ENCODE measurements at places on chromosomes 16 and 17. TPM values are rescaled to one million over a fixed set of nuclear protein-coding genes. Genes with fewer than 3 reads are reported as not detected.

DNA sequence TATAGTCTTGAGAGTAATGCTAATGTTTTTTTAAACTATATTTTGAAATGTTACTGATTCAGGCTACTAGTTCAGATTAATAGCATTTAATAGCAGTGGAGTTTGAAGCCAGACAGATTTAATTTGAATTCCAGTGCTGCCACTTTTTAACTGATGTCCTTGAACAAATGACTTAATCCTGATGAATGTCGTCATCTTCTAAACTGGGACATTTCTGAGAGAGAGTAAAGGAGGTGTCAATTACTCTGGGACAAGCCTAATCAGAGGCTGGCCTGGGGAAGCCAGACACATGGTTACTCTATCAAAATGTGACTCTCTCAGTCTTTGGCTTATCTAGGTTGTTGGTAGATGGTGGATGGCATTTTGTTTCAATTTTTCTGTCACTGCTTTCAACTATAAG is 246.7 kb downstream of the HS3ST3A1 start:
- no peak for DNase-seq
- H3K4me3 ChIP-seq = no peak overlapping the region
- no peaks in the 10 kb centered on the region for H3K36me3 ChIP-seq
- no peaks in the 10 kb centered on the region for H3K27me3 ChIP-seq

The ZSCAN10 gene
- total RNA-seq = 0.69 TPM

GRCh38 chr16:518858-519257 is 8.7 kb upstream of the CAPN15 start:
- peaks cover 8% of the 10 kb centered on the region for H3K4me1 ChIP-seq
- H3K27me3 ChIP-seq = no peaks in the 10 kb centered on the region
- H3K36me3 ChIP-seq = no peaks in the 10 kb centered on the region
- no peak for DNase-seq

DNA sequence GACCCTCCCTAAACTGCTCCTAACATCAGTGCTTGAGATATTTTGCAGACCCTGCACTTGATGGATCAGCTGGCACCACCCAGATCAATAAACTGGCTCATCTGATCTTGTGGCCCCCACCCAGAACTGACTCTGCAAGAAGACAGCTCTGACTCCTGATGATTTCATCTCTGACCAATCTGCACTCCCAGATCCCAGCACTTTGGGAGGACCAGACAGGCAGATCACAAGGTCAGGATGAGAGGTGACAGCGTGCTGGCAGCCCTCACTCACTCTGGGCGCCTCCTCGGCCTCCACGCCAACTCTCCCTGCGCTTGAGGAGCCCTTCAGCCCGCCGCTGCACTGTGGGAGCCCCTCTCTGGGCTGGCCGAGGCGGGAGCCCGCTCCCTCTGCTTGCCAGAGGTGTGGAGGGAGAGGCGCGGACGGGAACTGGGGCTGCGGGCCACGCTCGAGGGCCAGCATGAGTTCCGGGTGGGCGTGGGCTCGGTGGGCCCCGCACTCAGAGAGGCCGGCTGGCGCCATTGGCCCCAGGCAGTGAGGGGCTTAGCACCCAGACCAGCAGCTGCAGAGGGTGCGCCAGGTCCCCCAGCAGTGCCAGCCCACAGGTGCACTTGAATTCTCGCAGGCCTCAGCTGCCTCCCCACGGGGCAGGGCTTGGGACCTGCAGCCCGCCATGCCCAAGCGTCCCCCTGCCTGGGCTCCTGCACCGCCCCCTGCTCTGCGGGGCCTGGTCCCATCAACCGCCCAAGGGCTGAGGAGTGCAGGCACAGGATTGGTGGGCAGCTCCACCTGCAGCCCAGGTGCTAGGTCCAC is 2.4 kb upstream of the C16orf54 start:
- DNase-seq = no peak
- H3K4me1 ChIP-seq = no peaks in the 10 kb centered on the region
- no peak overlapping the region for H3K27ac ChIP-seq
- H3K36me3 ChIP-seq = no peaks in the 10 kb centered on the region
- no peaks in the 10 kb centered on the region for H3K27me3 ChIP-seq

DNA sequence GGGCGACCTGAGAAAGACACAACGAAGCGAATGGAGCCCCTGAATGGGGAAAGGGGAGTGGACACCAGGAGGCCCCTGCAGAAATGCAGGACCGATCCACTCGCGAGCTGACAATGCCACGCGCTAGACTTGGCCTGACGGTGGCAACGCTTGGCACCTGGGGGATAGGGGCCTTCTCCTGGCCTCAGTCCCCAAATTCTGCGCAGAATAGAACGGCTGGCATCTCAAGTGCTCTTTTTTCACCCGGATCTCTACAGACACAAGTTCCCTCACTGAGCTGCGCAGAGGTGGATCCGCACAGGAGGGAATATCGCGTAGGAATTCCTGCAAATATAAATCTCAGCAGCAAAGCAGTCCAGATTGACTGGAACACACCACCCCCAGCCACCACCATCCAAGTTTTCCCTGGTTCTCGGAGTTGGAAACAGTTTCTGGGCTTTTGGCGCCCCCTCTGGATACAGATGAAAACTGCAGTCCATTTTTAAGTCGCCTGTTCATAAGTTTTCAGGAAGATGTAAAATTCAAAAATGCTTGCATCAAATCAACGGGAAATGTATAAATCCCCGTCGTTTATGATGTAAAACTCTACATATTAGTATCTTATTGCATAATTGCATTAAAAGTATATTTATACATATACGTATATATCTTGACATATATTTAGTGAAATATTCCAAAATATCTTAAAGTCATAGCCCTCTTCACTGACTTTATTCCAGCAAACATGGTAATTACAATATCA is 2.3 kb upstream of the SOX9 start:
- H3K27ac ChIP-seq = no peak overlapping the region
- H3K4me3 ChIP-seq = no peak overlapping the region
- H3K4me1 ChIP-seq = peaks cover 3% of the 10 kb centered on the region
- H3K27me3 ChIP-seq = no peaks in the 10 kb centered on the region
- H3K36me3 ChIP-seq = no peaks in the 10 kb centered on the region
- no peak for DNase-seq

DNA sequence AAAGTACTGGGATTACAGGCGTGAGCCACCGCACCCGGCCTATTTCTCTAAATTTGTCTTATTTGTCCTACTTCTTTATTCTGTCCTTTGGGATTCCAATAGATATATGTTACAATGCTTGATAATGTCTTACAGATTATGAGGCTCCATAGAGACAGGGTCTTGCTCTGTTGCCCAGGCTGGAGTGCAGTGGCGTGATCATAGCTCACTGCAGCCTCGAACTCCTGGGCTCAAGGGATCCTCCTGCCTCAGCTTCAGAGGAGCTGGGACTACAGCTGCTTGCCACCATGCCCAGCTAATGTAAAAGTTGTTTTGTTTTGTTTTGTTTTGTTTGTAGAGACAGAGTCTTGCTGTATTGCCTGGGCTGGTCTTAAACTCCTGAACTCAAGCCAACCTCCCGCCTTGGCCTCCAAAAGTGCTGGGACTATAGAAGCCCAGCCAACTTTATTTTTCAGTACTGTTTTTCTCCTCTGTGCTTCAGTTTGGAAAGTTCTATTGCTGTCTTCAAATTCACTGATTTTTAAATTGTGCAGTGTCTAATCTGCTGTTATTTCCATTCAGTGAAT is 10.3 kb downstream of the ANKRD13B start:
- no peak overlapping the region for H3K4me3 ChIP-seq
- DNase-seq = no peak
- H3K4me1 ChIP-seq = no peaks in the 10 kb centered on the region
- H3K36me3 ChIP-seq = no peaks in the 10 kb centered on the region
- H3K27ac ChIP-seq = no peak overlapping the region

- no peak overlapping the region for H3K27ac ChIP-seq
- H3K27me3 ChIP-seq = no peaks in the 10 kb centered on the region
- H3K4me3 ChIP-seq = no peak overlapping the region
- H3K36me3 ChIP-seq = no peaks in the 10 kb centered on the region
Measured at GRCh38 chr17:77332981-77333685, 192.4 kb downstream of the SEC14L1 start.

DNA sequence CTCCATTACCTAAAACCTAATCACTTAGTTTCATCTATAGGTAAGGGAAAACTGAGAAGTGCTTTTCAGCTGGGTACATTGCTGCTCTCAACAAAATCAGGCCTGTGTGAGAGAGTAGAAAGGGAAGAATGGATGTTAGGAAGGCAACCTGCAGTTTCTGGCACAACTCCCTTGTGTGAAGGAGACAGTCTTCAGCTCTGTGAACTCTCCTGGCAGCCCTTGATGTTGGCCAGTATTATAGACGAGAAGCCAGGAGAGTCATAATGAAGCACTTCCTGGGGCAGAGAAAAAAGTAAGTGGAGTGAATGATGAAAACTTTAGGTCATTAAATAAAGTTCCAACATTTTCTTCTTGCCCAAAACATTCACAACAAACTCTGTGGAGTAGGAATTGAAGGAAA is 260.1 kb downstream of the IRX3 start:
- no peaks in the 10 kb centered on the region for H3K36me3 ChIP-seq
- no peaks in the 10 kb centered on the region for H3K27me3 ChIP-seq
- no peaks in the 10 kb centered on the region for H3K4me1 ChIP-seq
- no peak for DNase-seq

The CES1 gene
- 20.9 TPM for total RNA-seq

DNA sequence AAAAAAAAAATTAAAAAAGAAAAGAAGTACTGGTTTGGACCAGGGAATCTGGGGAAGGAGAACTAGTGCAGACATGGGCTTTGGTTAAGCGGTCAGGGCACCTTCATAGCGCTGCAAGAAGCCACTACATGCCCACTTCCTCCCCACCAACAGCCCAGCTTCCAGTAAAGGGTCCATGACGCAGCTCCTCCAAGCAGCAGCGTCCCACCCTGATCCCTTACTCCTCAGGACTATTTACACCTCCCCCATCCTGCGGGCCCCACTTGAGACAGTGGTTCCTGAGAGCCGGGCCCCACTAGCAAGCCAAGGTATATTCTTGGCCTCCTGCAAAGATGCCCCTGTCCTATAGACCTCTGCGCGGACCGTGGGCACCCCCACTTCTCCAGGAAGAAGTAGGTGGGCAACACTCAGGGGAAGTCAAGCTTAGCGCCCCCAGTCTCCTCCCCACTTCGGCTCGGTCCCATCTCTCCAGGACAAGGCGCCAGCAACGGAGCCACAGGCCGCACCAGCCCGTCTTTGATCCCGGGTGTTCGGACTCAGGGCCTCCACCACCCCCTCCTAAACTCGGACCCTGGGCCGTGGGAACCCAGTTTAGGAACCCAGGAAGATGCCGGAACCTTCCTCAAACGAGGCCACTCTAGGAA is 913 bp upstream of the PRR14 start:
- H3K27me3 ChIP-seq = no peaks in the 10 kb centered on the region
- H3K4me3 ChIP-seq = peak overlapping the region; percentile 49
- no peak for DNase-seq
- H3K27ac ChIP-seq = peak overlapping the region; percentile 60
- H3K36me3 ChIP-seq = no peaks in the 10 kb centered on the region

GRCh38 chr17:14923981-14924380 is 341.1 kb downstream of the PMP22 start:
- no peak overlapping the region for H3K4me3 ChIP-seq
- H3K36me3 ChIP-seq = no peaks in the 10 kb centered on the region
- H3K4me1 ChIP-seq = no peaks in the 10 kb centered on the region
- no peak for DNase-seq
- no peak overlapping the region for H3K27ac ChIP-seq
- no peaks in the 10 kb centered on the region for H3K27me3 ChIP-seq

DNA sequence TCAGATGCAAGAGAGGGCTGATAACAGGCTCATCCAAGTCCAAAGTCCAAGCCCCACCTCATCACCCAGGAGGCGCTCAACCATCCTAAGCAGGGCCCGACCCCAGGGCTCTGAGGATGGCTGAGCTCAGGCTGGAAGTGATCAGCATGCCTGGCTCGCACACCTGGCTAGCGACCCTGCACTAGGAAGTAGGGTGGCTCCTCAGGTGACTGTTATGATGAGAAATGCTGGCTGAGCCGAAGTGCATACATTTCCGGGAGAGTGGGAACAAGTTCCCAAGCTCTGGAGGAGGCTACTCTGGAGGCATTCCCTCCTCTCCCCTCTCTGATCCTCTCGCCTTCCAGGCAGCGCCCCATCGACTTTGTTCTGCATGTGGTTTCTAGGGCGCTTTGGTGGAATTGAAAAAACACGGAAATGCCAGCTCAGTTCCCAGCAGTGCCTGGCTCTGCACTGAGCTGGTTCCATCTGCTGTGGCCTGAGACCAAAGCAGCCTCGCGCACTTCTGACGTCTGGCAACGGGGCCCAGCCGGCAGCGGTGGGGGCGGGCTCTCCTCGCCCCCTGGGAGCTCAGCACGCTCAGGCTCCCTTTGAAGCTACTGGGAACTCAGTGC is 130.3 kb downstream of the IRF8 start:
- no peak overlapping the region for H3K4me3 ChIP-seq
- H3K27me3 ChIP-seq = no peaks in the 10 kb centered on the region
- no peaks in the 10 kb centered on the region for H3K36me3 ChIP-seq
- DNase-seq = no peak
- no peaks in the 10 kb centered on the region for H3K4me1 ChIP-seq
- H3K27ac ChIP-seq = no peak overlapping the region

- no peaks in the 10 kb centered on the region for H3K27me3 ChIP-seq
- no peak for DNase-seq
- H3K27ac ChIP-seq = peak overlapping the region; percentile 80
- peaks cover 7% of the 10 kb centered on the region for H3K4me1 ChIP-seq
- H3K36me3 ChIP-seq = no peaks in the 10 kb centered on the region
Measured at GRCh38 chr17:50372222-50372757, 694 bp downstream of the MRPL27 start.

GRCh38 chr16:74264811-74265210 is 31.8 kb upstream of the PSMD7 start:
- no peak overlapping the region for H3K27ac ChIP-seq
- no peaks in the 10 kb centered on the region for H3K4me1 ChIP-seq
- no peaks in the 10 kb centered on the region for H3K27me3 ChIP-seq
- H3K4me3 ChIP-seq = no peak overlapping the region

GRCh38 chr16:20784204-20784603 is 20.4 kb downstream of the ACSM3 start:
- H3K27ac ChIP-seq = no peak overlapping the region
- no peak overlapping the region for H3K4me3 ChIP-seq
- H3K4me1 ChIP-seq = no peaks in the 10 kb centered on the region
- no peaks in the 10 kb centered on the region for H3K36me3 ChIP-seq
- no peak for DNase-seq

The MYH2 gene
- total RNA-seq = not detected

GRCh38 chr17:75289832-75290337 is 652 bp upstream of the SLC25A19 start:
- H3K36me3 ChIP-seq = no peaks in the 10 kb centered on the region
- H3K4me1 ChIP-seq = no peaks in the 10 kb centered on the region
- H3K4me3 ChIP-seq = peak overlapping the region; percentile 66
- H3K27ac ChIP-seq = peak overlapping the region; percentile 75
